ENCODE measurements at places on chromosomes 12 and 14.

DNA sequence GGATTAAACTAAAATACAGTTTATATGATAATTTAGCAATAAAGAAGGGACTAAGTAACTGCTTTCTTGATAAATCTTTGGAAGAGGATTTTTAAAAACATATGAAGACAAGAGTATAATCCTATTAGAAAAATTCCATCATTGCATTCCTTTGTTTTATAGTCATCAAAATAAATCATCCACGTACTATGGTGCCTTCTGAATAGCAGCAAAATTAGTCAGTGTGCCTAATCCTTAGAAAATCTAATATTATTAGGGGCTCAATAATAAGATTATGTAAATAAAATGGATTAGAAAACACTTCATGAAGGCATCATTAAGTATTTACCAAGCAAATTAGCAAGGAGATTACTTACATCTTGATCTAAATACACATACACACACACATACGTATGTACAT, 102.1 kb downstream of the KCNH5 start:
- no peak for DNase-seq

DNA sequence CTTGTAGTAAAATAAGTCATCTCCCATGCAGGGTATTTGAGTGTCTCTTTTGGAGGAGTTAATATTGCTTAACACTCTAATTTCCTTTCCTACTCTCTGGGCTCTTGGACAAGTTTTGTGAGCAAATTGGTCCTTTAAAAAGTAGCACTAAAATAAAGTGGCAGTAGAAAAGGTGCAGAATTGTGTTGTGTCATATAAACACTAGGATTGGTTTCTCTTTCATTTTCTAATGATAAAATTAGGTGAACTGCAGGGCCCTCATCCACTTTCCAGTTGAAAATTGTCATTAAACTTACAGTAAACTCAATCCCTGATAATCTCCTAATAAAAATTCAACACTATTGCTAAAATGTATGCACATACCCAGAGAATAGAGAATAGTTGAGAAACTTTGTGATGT, 42.6 kb upstream of the REP15 start:
- DNase-seq, result no peak

- DNase-seq, result no peak
These were observed 4.0 kb downstream of the CPSF6 start for GRCh38 chr12:69243099-69244084.

DNA sequence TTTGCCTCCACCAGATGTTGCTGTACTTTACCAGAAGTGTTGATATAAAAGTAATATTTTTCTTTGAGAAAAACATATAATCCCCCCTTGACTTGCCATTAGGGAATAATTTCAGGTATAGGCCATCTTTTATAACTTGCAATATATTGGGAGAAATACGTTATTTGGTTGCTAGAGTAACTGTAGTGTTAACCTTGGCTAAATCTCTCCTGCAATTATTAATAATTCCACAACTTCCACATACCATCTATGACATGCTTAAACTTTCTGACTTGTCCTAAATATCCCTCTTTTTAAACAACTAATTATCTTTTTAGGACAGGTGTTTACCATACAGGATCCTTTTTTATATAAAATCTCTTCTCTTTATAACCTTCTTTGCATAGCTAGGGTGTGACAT, 1048.2 kb downstream of the SLC16A7 start:
- no peak for DNase-seq

- peak; percentile 95 for DNase-seq
These were observed 261.0 kb downstream of the DACT1 start for GRCh38 chr14:58898655-58899316.

- peak; percentile 57 for DNase-seq
These were observed 95.0 kb downstream of the TGFB3 start for GRCh38 chr14:75886636-75887348.

DNA sequence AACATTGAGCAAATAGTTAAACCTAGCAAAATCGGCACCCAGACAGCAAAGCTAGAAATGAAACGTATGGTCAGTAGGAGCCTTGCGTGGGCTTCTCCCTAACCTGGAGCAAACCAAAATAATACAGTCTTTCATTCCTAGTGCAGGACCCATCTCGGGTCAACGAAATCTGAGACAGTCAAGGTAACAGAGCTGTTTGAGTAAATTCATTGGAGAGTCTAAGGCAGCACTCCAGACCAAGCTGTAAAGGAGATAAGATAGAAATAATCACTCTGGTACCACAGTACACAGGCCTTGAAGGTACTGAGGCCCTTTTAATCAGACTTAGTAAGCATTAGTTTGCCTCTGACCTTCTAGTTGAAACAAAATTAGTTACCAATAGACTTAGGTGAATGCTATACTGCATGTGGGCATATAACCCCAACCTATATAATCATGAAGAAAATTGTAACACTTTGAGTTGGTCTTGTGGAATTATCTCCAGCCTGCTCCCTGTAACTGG, 54.4 kb upstream of the BICD1 start:
- no peak for DNase-seq

DNA sequence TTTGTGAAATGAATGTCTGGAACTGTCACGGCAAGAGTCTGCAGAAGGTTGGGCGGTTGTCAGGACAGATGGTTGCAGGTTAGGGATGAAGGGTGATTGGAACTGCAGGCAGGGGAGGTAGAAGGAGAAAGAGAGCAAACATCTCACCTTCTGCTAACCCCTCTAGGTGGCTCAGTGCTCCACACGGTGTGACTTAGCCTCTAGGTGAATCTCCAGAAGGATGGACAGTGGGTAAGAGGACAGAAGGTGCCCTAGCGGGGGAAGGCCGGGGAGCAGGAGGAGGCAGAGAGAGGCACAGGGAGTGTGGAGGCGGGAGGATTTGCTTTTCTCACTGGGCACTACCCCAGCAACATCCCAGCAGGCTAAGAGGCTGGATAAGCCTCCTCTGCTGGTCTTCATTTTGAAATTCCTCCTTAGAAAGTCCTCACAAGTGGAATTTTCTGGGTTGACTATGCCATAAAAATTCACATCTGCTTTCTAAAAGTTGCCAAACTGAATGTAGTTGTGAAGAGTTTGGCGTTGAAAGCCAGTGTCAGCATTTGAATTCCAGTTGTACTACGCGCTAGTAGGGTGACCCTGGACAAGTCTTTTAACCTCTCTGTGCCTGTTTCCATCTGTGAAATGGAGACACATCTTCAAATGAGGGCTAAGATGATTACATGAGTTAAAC, 10.7 kb upstream of the GPR68 start:
- no peak for DNase-seq

DNA sequence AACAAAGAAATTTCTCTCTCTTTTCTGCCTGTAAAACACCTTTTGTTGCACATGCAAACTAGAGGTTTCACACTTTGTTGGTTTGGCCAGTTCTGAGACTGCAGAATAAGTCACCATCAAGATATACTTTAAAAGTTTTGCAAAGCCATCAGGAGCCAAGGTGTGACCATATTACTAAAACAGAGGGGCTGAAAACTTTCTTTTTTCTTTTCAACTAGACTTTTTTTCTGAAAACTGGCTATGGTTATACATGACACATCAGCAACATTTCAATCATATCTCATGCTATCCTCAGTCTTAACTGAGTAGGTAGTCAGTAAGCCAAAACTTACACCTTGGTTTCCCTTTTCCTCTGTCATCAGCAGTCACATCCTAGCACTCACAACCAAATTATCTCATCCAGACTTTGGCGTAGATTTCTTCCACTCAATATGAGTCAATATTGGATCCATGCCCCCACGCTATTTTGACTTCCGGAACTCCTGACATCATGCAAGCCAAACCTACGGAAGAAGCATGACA, 4.1 kb upstream of the IFNG start:
- DNase-seq, result no peak

DNA sequence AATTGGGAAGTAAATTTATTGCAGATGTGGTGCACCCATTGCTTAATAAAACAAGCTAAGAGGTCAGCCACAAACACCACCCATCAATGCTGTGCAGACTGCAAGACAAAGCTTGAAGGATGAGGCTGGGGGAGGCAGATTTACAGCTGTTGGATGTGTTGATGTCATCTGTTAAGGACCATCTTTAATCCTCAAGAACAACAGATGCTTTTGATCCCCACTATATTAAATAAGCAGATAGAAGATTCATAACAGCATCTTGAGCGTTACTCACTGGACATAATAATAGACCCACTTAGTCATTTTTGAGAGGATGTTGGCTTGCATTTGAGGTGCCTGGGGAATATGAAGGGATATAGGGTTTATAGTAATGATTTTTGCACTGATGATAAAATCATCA, 58.8 kb downstream of the GPR68 start:
- peak; percentile 3 for DNase-seq

DNA sequence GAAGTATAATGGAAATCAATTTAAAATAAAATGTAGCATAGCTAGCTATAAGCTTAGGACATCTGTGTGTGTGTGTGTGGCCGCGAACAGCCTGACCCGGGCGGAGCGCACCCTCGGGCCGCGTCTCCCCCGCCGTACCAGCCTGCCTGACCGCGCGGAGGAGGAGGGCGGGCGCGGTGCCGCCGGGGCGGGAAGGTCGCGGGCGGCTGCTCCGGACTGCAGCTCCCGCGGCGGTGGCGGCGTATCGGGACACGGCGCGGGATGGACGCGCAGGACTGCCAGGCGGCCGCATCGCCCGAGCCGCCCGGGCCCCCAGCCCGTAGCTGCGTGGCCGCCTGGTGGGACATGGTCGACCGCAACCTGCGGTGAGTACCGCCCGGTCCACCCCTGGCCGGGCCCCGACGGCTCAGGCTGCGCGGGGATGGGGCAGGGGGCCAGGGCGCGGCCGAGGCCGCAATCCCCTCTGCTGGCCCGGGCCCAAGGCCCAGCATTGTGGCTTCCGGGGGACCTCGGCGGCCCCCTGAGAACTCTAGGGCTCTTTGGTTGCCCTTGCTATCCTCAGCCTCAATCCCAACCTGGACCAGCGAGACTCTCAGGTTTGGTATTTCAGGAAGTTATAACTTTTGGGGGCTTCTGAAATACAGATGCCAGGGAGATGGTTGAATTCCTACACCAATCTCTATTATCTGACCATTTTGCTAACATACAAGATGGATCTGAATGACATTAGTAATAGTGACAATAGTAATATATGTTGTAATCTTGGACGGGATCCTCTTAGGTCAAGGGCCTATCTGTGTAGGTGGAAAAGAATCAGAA, at the start of gene ABHD12B:
TSS of gene ABHD12B (plus strand) at position 140 of the 819 bp plus-strand sequence. CDS start at position 262, 122 bp downstream.
- no peak for DNase-seq

DNA sequence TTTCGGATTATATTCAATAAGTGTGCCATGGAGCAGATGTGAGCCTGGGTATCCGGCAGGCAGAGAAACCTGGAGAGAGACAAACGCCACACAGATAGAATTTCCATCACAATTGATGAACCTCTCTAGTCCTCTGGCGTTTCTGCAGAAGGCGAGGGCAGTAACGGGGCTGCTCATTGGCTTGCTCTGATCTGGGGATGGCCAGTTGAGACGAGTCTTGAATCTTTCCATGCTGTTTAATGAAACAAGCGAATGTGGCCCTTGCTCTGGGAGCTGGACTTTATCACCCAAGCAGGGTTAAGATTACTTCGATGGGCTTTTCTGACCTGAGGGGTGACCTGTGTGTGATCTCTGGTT, 42.4 kb upstream of the CLMN start:
- no peak for DNase-seq

DNA sequence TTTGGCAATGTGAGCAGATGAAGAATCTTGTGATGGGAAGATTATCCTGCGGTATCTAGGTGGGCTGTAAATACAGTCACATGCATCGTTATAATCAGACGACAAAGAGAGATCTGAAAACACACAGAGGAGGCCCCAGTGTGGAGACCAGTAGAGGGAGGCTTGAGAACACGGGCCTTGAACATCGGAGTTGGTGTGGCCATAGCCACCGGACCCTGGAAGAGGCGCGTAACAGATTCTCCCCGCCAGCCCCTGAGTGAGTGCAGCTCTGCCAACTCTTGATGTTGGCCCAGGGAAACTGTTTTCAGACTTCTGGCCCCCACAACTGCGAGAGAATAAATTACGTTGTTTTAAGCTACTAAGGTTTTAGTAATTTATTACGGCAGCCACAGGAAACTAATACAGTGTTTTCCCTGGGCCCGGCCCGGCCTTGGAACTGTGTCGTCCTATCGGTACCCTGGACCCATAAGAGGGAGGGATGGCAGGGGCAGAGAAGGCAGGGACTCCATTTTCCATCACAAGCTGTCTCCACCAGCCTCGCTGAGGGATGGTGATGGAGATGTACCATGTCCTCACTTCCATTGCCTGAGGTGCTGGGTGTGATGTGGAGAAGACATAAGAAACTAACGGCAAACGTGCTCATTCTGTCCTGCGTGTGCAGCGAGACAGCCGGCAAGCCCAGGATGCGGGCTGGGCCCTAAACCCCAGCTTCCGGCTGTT, 91.6 kb downstream of the NTF3 start:
- DNase-seq, result no peak

DNA sequence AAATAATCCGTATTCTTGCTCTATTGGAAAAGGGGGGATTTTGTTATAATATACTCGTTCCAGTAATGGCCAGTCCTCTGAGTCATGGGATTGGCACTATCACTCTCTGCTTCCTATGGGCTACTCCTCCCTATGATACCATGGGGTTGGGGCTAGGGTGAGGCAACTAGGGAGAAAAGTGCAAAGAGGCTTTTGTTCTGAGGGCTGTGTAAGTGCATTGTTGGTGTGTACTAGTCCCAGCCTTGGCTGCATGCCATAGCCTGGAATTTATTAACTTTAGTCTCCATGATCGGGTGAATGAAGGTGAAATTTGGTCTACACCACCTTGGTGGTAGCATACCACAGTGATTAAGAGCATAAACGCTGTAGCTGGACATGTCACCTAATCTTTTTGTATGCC, 247.6 kb downstream of the RPAP3 start:
- no peak for DNase-seq

DNA sequence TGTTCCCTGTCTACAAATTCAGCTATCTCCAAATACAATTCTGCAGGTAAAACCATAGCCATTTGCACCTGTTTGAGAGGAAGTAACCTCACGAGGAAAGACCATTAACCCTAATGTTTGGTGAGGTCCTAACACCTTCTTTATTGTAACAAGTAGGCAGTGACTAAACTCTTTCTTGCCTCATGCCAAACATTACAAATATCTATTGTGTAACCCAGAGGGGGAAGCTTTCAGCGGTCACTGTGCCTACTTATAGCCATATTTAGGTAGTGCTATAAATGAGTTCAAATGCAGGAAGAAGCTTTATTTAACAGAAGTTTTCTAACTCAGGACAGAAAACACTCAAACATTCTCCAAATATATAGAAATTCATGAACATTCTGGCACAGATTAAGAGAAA, 252.7 kb downstream of the LRFN5 start:
- DNase-seq, result no peak

GRCh38 chr12:3202734-3203446, 125.7 kb downstream of the TSPAN9 start:
- DNase-seq, result no peak

Measured in BJ (cell line).